ENCODE measurements at places on chromosomes 5 and 9. TPM values are rescaled to one million over a fixed set of nuclear protein-coding genes. Genes with fewer than 3 reads are reported as not detected.

The PLPP7 gene
- total RNA-seq = 6.1 TPM

The IL9 gene
- not detected for total RNA-seq

The PAEP gene
- total RNA-seq = not detected

The OR1Q1 gene
- total RNA-seq = not detected

The LMNB1 gene
- total RNA-seq = 8.6 TPM
